ENCODE measurements at places on chromosomes 1 and 21. TPM values are rescaled to one million over a fixed set of nuclear protein-coding genes. Genes with fewer than 3 reads are reported as not detected.

Gene CHRM3
- 21.4 TPM for total RNA-seq

Gene CACYBP
- 203 TPM for total RNA-seq

Gene CALML6
- under 0.01 TPM for total RNA-seq

Gene C1QTNF12
- 0.25 TPM for total RNA-seq

Gene LCE1C
- not detected for total RNA-seq

Gene ITGB2
- total RNA-seq, result 3.4 TPM

Gene AMY1A
- not detected for total RNA-seq

Gene GLUL
- 185 TPM for total RNA-seq

Gene HHAT
- 1.5 TPM for total RNA-seq

Gene SPRR2G
- total RNA-seq, result not detected

Gene SLC44A5
- total RNA-seq, result 141 TPM

Gene OR6Y1
- total RNA-seq, result not detected

Gene CRNN
- not detected for total RNA-seq

Gene RPTN
- not detected for total RNA-seq

Gene ORC1
- total RNA-seq, result 0.98 TPM

Gene MATN1
- under 0.01 TPM for total RNA-seq

Gene SLC16A4
- total RNA-seq, result 3.7 TPM

Gene BGLAP
- total RNA-seq, result 0.25 TPM

Gene BRDT
- total RNA-seq, result not detected

Gene IGSF5
- total RNA-seq, result 0.25 TPM

Gene SPRR2F
- total RNA-seq, result not detected

Gene FNDC10
- 2.2 TPM for total RNA-seq

Gene NHLH1
- 0.98 TPM for total RNA-seq

Gene AIRE
- total RNA-seq, result under 0.01 TPM

Gene KRTAP19-1
- not detected for total RNA-seq

Gene LMX1A
- total RNA-seq, result not detected

Gene LEMD1
- 5.4 TPM for total RNA-seq

Gene ADCY10
- 0.25 TPM for total RNA-seq

Gene ZFP69B
- 18.9 TPM for total RNA-seq

Gene CCDC17
- 0.25 TPM for total RNA-seq

Gene GBP1
- 0.49 TPM for total RNA-seq

Gene MYCL
- 7.4 TPM for total RNA-seq

Gene SLC66A1
- 11.6 TPM for total RNA-seq

Gene LCE1E
- total RNA-seq, result not detected

Gene MPC2
- 40.3 TPM for total RNA-seq

Gene ETNK2
- total RNA-seq, result 17.0 TPM

Gene OR2L5
- total RNA-seq, result 0.25 TPM

Gene KRTAP12-2
- total RNA-seq, result not detected

Gene PLA2G2A
- total RNA-seq, result not detected

Gene MYBPH
- not detected for total RNA-seq

Gene PTPN14
- total RNA-seq, result 3.4 TPM
